ENCODE measurements at places on chromosomes 6 and 20.

GRCh38 chr6:151240036-151240685 is 394 bp downstream of the AKAP12 start:
- DNase-seq = peak; percentile 70

DNA sequence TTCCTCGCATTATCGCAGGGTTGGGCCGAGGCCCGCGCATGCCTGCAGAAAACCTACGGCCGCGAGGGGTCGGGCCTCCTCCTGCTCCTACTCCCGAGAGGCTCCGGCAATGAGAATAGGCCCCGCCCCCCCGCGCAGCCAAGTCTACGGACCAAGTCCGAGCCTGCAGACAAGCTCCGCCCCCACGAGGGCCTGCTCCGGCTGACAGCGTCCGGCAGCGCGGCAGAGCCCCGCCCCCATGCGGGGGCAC is 3.1 kb upstream of the GPSM3 start:
- DNase-seq = peak; percentile 100

- DNase-seq = no peak
Measured at GRCh38 chr20:20241976-20242375, 125.9 kb upstream of the INSM1 start.

GRCh38 chr6:83883240-83883639 is 23.8 kb downstream of the CYB5R4 start:
- DNase-seq = no peak

GRCh38 chr6:108837236-108837971 is 10.8 kb upstream of the ARMC2 start:
- no peak for DNase-seq

- DNase-seq = peak; percentile 38
Measured at GRCh38 chr6:157982563-157983405, 1.1 kb downstream of the SYNJ2 start.

DNA sequence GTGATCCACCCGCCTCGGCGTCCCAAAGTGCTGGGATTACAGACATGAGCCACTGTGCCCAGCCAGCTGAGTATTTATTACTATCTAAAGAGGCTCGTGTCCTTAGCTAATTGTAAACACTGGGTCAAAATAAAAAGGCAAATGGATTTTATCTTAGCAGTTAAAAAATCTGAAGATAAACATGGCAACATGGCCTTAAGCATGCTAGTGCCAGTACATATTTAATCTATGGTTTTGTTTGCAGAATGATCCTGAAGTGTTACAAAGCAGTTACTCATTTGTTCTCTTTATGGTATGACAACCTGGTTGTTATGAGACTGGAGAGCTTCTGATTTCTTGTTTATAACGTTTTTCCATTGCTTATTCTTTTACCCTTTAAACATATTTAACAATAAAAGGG is 3.9 kb upstream of the KIAA0408 start:
- no peak for DNase-seq

GRCh38 chr6:11236076-11236750 is 3.7 kb upstream of the NEDD9 start:
- DNase-seq = peak; percentile 48

DNA sequence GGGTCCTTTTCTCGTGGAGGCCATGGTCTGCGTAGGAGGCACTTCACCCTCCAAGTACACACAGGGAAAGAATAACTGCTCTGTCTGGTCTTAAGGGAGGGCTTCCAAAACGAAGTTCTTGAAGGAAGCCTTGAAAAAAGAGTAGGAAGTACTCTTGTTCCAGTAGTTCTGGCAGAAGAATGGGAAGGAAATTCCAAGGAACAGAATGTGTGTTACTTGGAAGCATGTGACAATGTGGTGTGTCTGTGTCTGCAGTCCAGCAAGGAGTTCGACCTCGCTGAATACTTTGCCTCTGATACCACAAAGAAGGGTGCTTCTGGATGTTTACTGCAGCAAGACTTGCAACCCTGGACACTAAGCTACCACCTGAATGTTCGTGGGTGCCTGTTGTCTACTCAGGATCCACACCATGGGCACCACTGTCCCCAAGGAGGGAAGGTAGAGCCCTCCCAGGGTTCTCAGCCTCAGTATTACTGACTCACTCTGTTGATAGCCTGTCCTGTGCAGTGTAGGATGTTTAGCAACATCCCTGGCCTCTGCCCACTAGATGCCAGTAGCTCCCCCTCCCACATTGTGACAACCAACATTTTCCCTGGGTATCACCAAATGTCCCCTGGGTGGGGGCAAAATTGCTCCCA is 471.6 kb upstream of the CDH4 start:
- DNase-seq = no peak

- DNase-seq = no peak
Measured at GRCh38 chr6:127951172-127951917, 50.5 kb upstream of the THEMIS start.

DNA sequence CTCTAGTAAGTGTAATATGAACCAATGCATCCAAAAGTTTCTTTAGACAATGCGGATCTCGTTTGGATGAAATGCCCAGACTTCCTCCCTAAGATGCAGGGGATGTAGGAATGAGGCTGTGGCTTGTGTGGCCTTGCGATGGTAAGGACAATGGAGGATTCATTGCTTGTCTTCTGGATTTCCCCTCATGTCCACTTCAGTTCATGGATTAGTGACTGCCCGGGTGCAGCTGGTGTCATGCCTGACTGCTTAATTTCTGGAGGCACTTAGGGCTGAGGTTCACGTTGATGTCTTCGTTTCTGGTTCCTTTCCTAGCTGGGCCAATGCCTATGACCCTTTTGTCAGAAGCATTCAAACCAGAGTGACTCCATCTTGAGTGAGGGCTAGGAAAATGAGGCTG is 93.8 kb downstream of the SCP2D1 start:
- no peak for DNase-seq

GRCh38 chr6:2158596-2159271 is 86.7 kb downstream of the GMDS start:
- no peak for DNase-seq

DNA sequence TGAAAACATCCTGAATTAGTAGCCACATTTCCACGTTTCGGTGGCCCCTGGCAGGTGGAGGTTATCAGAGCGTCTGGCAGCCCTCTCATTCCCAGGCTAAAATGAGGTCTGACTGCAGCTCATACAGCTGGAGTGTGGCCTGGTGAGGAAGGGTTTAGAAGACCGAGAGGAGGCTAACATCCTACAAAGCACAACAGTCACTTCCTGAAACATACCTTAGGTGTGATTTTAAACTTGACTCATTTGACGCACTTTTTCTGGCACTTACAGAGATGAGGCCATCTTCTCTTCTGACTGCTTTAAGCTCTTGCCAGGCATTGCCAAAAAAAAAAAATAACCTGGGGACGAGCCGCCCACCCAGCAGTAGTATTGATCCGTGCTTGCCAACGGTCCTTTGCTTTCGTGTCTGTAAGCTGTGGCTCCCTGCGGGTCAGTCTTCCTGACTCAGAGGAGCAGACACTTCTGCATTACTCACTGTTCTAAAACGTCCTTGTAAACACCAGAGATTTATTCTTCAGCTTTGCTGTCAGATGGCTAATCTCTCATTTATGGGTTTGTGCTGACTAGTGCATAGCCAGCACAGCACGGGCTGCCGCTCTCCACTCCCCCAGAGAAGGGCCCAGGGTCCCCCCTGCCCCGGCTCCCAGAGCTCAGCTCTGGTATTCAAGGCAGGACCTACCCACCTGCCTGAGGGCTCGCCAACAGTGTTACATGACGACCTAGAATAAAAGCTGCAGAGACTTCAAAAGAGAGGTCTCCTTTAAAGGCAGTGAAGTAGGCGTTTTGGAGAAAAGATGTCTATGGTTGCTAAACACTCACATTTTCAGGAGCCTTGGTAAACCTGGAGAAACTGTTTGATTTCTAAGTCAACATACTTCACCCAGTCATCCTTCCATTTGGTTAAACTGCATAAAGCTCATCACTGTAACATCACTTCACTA is 78.5 kb upstream of the FRMD1 start:
- no peak for DNase-seq

DNA sequence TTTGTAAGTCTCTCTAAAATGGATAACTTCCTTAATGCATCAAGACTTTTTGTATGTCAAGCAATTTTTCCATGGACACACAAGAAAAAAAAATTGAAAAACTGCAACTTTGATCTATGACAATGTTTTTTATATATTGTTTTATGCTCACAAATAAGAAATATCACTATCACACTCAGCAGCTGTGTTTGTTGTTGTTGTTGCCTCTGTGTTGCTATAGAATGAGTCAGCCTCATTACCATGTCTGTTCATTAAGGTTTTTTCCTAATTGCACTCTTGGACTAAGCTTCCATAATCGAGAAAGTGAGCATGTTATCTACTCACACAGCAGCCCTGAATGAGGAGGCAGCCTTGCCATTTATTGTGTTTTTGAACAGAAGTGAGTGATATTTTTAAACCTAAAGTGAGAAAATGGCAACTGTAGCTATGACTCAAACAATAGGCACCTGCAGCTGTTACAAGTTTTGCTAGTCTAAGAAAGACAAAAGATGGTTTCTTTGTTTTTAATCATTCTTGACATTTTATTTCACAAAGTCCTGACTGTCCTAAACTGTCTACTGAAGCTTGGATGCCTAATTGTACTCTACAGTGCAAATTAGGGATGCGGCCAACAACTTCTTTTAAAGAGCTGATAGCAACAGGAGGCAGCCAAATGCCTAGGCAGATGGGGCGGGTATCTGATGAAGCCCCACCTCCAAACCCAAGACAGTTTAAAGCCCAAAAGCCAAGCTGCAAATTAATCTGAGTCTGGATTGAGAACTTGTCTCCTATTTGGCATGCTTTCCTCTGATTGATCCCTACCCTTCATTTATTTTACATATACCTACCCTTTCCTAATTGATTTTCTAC is 77.9 kb upstream of the DOK5 start:
- DNase-seq = no peak

GRCh38 chr6:163892824-163893561 is 478.5 kb downstream of the QKI start:
- no peak for DNase-seq

GRCh38 chr6:142545147-142545546 is 243.3 kb downstream of the ADGRG6 start:
- no peak for DNase-seq

DNA sequence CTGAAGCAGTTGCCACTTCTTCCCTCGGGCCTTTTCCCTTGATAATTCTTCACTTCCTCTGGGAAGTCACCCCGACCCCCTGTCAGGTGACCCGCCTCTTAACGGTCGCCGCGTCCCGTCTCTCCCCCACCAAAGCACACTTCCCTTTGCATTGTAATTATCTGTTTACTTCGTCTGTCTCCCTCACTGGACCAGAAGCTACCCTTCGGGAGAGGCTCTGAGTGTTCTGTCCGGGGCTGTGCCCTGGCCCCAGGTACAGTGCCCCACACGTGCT is 771 bp upstream of the SNAI1 start:
- DNase-seq = no peak

DNA sequence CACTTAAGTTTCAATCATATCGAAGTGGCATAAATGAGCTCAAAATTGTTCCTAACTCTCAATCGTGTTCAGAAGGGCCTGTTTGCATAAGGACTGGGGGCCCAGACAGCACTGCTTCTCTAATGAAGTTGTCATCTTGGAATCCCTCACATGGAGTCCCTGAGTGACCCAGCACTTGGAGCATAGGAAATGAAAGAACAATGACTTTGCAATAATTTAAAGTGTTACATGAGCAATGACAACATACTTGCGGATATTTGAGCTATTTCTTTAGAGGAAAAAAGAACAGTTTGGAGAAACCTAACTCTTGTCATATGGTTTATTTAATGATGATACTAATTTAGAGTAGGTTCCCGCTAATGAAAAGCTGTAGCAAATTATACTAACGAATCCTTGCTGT is 239.9 kb downstream of the TSHZ2 start:
- no peak for DNase-seq

- DNase-seq = no peak
Measured at GRCh38 chr6:6837541-6838080, 249.1 kb downstream of the LY86 start.

GRCh38 chr20:41358717-41359116 is 7.9 kb downstream of the EMILIN3 start:
- no peak for DNase-seq

DNA sequence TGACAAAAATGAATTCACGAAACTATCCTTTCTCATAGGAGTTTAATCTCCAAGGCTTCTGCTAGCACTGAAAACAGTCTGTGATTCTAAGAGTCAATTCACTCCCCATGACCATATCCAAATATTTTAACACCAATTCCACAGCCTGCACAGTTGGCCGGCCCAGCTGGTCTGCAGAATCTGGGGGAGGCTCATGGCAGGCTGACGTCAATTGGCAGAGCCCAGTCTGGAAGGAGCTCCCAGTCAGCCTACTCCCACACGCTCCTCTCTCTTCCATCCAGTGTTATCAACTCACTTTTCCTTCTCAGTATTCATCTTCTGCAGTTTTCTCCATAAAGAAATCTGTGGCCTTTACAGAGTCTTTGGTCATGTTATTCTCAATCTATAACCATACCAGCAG is 111.0 kb downstream of the TBXT start:
- no peak for DNase-seq

- DNase-seq = no peak
Measured at GRCh38 chr6:40219799-40220198, 285.5 kb upstream of the MOCS1 start.

Data from activated T-cell treated with anti-CD3 and anti-CD28 coated beads, Interleukin-2, amount 50 U/mL, for 48 hours (primary cell).